T-cell (primary cell): ENCODE measurements at places on chromosomes 12 and 14.

- no peaks in the 10 kb centered on the region for H3K27me3 ChIP-seq
- no peaks in the 10 kb centered on the region for H3K36me3 ChIP-seq
- no peak overlapping the region for H3K27ac ChIP-seq
- H3K4me1 ChIP-seq: no peaks in the 10 kb centered on the region
- no peak overlapping the region for H3K4me3 ChIP-seq
Observed at GRCh38 chr12:77514511-77514910, 316.2 kb upstream of the NAV3 start.

- no peaks in the 10 kb centered on the region for H3K36me3 ChIP-seq
- H3K27ac ChIP-seq: no peak overlapping the region
- no peaks in the 10 kb centered on the region for H3K4me1 ChIP-seq
- peaks cover 11% of the 10 kb centered on the region for H3K27me3 ChIP-seq
- H3K4me3 ChIP-seq: no peak overlapping the region
Observed at GRCh38 chr12:115873451-115874082, 403.9 kb downstream of the MED13L start.

DNA sequence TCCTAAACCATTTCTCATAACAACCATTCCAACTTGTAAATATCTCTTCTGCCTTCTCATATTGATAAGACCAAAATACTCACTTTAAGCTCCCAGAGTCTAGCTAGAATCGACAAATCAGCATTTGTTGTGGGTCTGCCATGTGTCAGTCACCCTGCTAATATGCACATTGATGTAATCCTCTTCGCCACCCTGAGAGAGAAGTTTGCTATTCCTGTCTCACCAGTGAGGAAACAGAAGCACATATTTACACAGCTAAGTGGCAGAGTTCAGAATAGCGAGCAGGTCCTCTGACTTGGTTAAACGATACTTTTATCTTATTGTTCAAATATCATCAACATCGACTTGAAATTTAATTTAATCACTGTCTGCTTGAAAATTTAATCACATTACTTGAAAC is 142.1 kb downstream of the ANO4 start:
- H3K4me3 ChIP-seq: no peak overlapping the region
- H3K27ac ChIP-seq: no peak overlapping the region

- no peaks in the 10 kb centered on the region for H3K4me1 ChIP-seq
- H3K36me3 ChIP-seq: peaks cover 4% of the 10 kb centered on the region
- no peak overlapping the region for H3K4me3 ChIP-seq
- no peaks in the 10 kb centered on the region for H3K27me3 ChIP-seq
- no peak for DNase-seq
Observed at GRCh38 chr12:109266106-109266879, 42.8 kb downstream of the FOXN4 start.

- H3K4me1 ChIP-seq: no peaks in the 10 kb centered on the region
- H3K27me3 ChIP-seq: no peaks in the 10 kb centered on the region
- DNase-seq: no peak
- no peak overlapping the region for H3K4me3 ChIP-seq
- H3K27ac ChIP-seq: no peak overlapping the region
Observed at GRCh38 chr12:27899151-27899661, 73.3 kb downstream of the PTHLH start.

DNA sequence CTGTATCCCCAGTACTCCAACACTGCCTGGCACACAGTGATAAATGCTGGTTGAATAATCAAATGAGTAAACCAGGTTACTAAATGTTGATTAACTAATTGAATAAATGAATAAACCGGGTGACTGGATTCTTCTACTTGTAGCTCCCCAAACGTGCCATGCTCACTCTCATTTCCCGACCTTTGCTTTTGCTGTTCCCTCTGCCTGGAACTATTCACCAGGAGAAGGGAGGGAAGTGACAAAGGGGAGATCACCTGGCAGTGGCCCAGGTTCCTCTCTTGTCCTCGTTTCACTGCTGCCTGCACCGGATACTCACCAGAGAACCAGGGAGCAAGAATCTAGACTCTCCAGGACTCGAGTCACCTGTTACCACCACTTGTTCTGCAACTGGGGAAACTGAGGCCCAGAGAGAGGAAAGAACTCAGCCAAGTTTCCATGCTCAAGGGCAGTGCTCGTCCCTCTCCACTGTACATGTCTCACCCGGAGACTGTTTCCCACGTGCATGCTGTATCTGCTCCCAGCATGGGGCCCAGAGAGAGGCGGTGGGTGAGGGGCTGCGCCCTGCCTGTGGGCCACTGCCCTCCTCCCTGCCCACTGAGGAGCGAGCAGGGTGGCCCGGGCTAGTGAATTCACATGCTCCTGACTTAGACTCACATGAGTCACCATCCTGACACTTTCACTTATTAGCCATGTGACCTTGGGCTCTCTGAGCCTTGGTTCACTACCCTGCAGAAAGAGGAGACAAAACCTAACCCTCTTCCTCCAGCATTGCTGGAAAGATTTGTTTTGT is 17.7 kb upstream of the POP5 start:
- DNase-seq: no peak
- H3K27me3 ChIP-seq: no peaks in the 10 kb centered on the region
- H3K36me3 ChIP-seq: no peaks in the 10 kb centered on the region
- H3K4me1 ChIP-seq: no peaks in the 10 kb centered on the region
- no peak overlapping the region for H3K27ac ChIP-seq
- H3K4me3 ChIP-seq: no peak overlapping the region

DNA sequence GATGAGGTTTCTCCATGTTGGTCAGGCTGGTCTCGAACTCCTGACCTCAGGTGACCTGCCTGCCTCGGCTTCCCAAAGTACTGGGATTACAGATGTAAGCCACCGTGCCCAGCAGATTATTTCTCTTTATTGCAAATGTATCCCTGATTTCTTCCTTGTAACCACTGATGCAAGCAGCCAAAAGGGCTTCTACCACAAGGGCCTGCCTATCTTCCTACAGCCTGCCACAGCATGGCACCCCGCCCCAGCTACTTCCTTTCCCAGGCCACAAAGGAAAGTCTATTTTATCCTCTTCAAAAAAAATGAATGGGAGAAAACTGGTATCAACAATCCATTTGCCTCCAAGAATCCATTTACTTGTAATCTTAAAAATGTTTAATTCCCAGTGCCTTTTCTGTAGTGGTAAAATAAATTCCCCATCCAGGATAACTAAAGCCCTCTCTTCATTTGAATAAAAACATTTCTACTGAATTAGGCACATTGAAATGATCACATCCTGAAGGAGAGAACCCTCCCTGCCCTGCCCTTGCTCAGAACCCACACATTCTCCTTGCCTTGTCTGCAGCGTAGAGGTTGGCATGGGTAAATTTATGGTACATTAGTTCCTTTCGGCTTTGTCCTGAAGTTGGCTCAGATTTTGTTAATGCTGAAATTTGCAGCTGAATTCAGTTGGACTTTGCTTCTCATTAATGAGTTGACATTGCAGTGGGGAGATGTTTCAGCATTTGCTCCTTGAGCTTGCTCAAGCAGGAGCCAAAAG is 19.2 kb downstream of the GPHB5 start:
- DNase-seq: no peak
- H3K4me3 ChIP-seq: no peak overlapping the region
- H3K4me1 ChIP-seq: peaks cover 6% of the 10 kb centered on the region
- H3K36me3 ChIP-seq: no peaks in the 10 kb centered on the region
- no peak overlapping the region for H3K27ac ChIP-seq
